Stromal cell of bone marrow (primary cell): ENCODE measurements at places on chromosomes 16 and 17.

DNA sequence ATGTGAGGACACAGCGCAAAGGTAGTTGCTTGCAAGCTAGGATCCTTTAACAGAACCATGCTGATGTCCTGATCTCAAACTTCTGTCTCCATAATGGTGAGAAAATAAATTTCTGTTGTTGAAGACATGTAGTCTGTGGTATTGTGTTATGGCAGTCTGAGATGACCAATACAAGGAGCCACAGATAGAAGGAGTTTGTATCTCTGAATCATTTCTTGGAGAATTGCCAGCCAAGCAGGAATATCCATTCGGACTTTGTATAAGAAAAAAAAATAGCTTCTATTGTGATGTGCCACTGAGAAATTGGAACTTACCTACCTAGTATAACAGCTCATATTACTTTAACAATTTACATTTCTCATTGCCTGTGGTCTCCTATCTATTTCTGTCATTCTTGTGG lies 447.6 kb upstream of the CA10 start:
- no peak for DNase-seq

GRCh38 chr16:23432176-23433128 lies 20.5 kb downstream of the COG7 start:
- no peak for DNase-seq

DNA sequence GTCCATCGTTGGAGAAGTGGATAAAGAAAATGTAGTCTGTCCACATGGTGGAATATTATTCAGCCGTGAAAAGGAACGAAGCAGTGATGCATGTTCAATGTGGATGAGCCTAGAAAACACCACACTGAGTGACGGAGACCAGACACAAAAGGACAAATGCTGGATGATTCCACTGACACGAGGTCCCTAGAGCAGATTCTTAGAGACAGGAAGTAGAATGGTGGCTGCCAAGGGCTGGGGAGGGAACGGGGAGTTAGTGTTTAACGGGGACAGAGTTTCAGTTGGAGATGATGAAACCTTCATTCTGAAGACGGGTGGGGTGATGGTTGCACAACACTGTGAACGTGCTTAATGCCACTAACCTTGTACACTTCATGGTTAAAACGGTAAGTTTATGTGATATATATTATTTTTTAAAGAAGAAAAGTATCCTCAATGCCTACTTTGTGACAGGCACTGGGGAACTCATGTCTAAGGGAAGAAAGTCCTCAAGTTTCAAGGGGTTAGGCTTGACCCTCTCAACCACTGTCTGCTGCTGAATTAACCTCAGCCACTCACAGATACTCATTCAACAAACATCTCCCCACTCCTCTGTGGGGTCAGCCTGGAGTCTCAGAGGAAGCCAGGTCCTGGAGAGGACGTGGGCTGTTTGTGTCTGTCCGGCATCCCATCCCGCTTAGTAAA lies 17.6 kb downstream of the C16orf74 start:
- DNase-seq, result no peak

DNA sequence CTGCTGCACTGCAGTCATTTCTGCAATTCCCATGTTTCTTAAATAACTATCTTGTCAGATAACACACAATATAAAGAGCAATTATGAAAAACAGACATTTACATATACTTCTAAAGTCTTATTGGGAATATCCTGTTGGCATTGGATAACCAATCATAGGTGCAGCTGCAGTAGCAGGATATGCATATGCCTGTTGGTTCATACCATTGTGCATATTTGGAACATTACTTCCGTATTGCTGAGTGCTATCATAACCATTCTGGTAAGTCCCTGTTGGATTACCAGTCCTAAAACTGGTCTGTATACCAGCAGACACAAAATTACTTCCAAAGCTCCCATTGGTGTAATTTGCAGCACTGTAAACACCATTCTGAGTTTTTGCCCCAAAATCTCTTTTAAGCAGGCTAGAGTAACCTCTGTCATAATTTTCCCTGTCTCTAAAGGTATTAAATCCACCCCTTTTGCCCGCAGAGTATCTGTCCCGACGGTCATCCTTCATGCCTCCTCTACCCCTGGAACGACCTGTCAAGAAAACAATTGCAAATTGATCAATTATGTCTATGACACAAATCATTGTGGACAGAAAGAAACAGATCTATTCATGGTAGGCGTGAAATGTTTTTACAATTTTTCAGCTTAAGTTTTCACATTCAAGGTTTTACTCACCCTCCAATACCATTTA lies 3.1 kb upstream of the POLG2 start:
- no peak for DNase-seq

GRCh38 chr16:67087803-67088202 lies 21.9 kb upstream of the PHAF1 start:
- DNase-seq, result no peak

DNA sequence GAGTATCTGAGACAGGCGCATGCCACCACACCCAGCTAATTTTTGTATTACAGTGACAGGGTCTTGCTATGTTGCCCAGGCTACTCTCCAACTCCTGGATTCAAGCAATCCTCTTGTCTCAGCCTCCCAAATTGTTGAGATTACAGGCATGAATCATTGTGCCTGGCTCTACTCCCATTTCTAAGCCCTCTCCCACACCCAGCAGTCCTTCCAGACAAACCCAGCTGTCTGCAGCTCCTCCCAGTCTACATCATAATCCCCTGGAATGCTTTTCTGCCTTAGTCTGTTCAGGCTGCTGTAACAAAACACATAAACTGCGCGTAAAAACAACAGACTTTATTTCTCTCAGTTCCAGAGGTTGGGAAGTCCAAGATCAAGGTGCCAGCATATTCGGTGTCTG lies 144.5 kb downstream of the GRIN2A start:
- peak; percentile 5 for DNase-seq

- no peak for DNase-seq
These were observed 71.2 kb downstream of the RMI2 start for GRCh38 chr16:11416228-11417001.

DNA sequence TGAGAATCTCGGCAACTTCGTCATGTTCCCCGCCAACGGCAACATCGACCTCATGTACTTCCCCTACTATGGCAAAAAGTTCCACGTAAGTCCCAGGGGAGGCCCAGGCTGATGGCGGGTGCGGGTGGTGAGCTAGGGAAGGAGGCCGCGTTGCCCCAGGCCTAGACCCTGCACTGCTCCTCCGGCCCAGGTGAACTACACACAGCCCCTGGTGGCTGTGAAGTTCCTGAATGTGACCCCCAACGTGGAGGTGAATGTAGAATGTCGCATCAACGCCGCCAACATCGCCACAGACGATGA lies 4.8 kb downstream of the ATP1B2 start:
- DNase-seq, result no peak

DNA sequence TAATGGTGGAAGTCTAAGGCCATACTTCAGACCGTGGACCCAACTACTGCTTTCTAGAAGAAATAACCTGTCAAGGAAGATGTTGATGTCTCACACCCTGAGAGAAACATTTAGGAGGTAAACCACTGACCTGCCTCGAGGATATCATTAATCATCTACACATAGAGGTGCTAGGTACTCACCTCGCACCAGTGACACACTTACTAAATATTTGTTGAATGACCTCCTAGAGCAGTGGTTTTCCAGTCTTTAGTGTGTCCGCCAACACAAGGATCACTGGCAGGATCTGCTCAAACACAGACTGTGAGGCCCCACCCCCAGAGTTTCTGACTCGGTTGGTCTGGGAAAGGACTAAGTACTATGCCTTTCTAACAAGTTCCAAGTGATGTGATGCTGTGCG lies 197.4 kb upstream of the CACNG5 start:
- DNase-seq, result no peak

- DNase-seq, result peak; percentile 14
These were observed 255.6 kb upstream of the HSBP1 start for GRCh38 chr16:83552228-83552627.

DNA sequence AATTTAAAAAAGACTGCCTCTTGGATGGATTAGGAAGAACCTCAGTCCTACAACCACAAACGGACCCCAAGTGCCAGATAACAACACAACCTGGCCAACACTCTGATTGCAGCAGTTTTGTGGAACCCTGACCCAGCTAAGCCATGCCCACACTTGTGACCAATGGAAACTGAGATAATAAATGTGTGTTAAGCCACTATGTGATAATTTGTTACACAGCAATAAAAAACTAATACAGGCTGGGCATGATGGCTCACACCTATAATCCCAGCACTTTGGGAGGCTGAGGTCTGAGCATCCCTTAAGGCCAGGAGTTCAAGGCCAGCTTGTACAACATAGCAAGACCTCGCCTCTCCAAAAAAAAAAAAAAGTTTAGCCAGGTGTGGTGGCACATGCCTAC lies 127.5 kb downstream of the BRIP1 start:
- DNase-seq, result no peak

GRCh38 chr17:63425483-63425882 lies 20.6 kb downstream of the CYB561 start:
- DNase-seq, result peak; percentile 70

GRCh38 chr16:68754084-68754792 lies 17.1 kb downstream of the CDH1 start:
- DNase-seq, result no peak

- DNase-seq, result no peak
These were observed 289.8 kb downstream of the HS3ST3B1 start for GRCh38 chr17:14590459-14591250.

GRCh38 chr17:35841505-35841904 lies 27.2 kb downstream of the HEATR9 start:
- DNase-seq, result peak; percentile 6

GRCh38 chr16:73298562-73298961 lies 250.6 kb upstream of the ZFHX3 start:
- DNase-seq, result no peak
